ENCODE measurements at places on chromosomes 12 and 14. TPM values are rescaled to one million over a fixed set of nuclear protein-coding genes. Genes with fewer than 3 reads are reported as not detected.

Gene FRS2
- total RNA-seq = 66.7 TPM

Gene STXBP6
- 10.8 TPM for total RNA-seq

Gene GDF3
- total RNA-seq = not detected

Gene NAB2
- total RNA-seq = 45.2 TPM

Gene ETFRF1
- 35.8 TPM for total RNA-seq

Gene LRRC43
- 10.7 TPM for total RNA-seq

Gene ZFHX2
- total RNA-seq = 4.5 TPM

Gene PTPN6
- 38.2 TPM for total RNA-seq

Gene GPR137C
- total RNA-seq = 0.71 TPM

Gene PLEKHG7
- 6.1 TPM for total RNA-seq

Gene RNASE1
- total RNA-seq = 773 TPM

Gene TRIM9
- 1.3 TPM for total RNA-seq

Gene IFNG-AS1
- total RNA-seq = 0.31 TPM

Gene EPYC
- total RNA-seq = 0.31 TPM

Gene PPP1R3E
- 14.5 TPM for total RNA-seq

Gene GALNT9
- total RNA-seq = 1.4 TPM

Gene MBIP
- 80.4 TPM for total RNA-seq

Gene NGB
- not detected for total RNA-seq

Gene SCAF11
- 92.3 TPM for total RNA-seq

Data from lung (tissue), 17 donors.